ENCODE measurements at places on chromosomes 1 and 21.

DNA sequence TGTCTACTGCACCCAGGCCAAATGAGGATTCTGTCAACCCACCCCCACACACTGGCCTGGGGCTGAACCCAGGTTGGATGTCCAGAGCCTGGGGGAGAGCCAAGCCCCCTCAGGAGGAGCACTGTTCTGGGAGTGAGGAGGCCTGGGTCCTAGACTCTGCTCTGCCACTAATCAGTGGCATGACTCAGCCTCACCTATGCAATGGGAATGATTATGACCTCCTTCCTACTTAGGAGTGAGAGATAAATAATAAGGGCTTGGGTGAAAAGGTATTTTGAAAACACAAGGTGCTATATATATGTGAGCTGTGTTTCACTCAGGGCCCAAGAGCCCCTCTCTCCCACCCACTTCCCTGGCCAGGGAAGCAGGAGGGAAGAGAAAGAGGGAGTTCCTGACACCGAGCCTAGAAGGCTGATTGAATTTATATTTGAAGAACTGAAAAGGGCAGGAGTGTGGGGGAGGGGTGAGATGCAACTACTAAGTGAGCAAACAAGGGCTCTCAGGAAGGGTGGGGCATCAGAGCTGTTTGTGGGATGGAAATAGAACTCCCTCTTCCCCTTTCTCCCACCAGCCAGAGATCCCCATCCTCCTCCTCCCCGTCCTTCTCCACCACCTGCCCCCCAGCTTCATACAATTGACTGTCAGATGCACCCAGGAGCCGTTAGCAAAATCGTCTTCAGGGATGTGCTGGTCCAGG is 8.2 kb downstream of the IGSF9 start:
- DNase-seq: no peak

DNA sequence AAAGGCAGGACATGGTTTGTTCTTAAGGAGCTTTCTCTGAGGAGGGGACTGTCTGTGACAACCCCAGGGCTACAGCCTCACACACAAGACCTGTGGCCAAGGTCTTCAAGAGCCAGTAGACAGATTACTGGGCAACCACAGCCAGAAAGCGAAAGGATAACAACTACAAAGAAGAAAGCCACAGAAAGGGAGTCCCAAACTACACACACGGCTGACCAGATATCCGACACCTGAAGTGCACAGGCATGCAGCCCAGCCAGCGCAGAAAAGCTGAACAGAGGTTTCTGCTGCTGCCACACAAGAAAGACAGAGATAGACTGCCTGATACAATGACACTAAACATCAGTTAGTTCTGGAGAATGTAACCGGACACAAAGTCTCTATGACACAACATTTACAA is 21.4 kb upstream of the NADK start:
- DNase-seq: no peak

DNA sequence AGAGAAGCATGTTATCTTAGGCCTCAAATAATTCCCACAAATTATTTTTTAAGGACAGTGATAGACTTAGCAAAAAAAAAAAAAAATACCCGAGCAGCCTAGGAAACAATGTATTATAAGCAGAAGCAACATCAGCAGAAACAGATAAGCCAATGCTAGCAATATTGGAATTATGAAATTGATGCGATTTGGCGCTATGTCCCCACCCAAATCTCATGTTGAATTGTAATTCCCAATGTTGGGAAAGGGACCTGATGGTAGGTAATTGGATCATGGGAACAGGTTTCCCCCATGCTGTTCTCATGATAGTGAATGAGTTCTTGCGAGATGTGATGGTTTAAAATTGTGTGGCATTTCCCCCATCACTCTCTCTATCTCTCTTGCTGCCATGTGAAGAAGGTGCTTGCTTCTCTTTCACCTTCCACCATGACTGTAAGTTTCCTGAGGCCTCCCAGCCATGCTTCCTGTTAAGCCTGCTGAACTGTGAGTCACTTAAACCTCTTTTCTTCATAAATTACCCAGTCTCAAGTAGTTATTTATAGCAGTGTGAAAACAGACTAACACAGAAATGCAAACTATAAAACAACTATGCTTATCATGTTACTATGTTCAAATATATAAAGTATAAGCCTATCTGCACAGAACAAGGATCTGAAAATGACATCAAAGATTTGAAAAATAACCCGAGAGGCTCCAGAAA is 75.6 kb upstream of the HIVEP3 start:
- DNase-seq: no peak

DNA sequence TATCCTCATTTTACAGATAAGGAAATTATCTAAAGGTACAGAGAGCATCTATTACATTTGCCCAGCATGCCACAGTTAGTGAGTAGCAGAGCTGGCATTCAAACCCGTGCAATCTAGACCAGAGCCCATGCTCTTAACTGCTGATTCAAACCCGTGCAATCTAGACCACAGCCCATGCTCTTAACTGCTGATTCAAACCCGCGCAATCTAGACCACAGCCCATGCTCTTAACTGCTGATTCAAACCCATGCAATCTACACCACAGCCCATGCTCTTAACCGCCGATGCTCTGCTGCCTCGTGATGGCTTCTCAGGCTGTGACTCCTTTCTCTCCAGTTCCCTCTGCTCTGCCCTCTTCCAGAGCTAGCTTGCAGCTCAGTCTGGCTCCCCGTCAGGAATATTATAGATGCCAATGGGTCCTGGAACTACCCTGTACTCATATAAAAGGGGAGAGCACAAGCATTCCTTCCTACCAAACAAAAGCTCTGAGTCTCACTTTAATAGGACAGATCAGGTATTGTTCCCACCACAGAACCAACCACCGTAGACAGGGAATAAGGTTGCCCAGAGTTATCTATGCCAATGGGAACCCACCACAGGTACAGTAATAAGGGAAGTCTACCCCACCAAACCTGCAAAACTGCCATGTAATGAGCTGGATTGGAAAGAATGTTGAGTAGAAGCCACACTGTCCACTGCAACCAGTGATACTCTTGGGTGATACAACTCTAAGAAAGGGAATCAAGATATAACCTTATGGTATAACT is 78.4 kb downstream of the SMYD3 start:
- peak; percentile 99 for DNase-seq

DNA sequence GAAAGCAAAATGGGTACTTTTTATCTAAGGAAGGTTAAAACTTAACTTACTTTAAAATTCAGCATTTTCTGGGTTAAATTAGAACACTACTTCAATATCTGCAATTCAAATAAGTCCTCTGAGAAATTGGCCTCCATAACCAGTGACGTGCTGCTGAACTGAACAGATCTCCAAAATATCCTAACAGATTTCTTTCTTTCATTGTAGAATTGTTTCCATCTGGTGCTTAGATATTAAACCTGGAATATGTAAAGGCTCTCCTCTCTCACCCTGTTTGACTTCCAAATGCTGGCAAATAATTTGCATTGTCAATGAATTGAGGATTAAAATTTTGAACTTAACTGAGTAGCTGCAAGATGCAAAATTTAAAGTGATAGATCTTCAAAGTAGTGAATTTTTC is 316.9 kb upstream of the CXADR start:
- DNase-seq: no peak

DNA sequence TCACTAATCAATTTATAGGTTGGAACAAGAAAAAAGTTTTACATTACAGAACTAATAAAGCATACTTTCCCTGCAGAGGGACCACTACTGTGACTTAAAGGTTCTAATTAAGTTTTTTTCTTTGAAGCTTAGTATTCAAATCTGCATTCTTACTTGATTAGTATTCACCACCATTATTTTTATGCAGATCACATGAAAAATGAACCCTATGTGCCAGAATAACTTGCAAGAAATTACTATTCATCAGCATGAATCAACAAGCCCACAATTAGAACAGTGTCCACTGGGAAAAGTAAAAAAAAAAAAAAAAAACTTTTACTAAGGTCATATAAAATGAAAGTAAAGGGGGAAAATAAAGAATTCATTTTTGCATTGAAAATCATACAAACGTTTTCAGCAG is 90.8 kb downstream of the SMYD3 start:
- no peak for DNase-seq

- DNase-seq: no peak
Observed at GRCh38 chr1:80384959-80385358, 1378.4 kb upstream of the ADGRL4 start.

GRCh38 chr1:244801246-244801645 is 34.2 kb upstream of the COX20 start:
- peak; percentile 21 for DNase-seq

- DNase-seq: no peak
Observed at GRCh38 chr1:35854989-35855700, 27.9 kb upstream of the AGO1 start.

- DNase-seq: no peak
Observed at GRCh38 chr21:43972850-43973633, 39.1 kb upstream of the TRAPPC10 start.

DNA sequence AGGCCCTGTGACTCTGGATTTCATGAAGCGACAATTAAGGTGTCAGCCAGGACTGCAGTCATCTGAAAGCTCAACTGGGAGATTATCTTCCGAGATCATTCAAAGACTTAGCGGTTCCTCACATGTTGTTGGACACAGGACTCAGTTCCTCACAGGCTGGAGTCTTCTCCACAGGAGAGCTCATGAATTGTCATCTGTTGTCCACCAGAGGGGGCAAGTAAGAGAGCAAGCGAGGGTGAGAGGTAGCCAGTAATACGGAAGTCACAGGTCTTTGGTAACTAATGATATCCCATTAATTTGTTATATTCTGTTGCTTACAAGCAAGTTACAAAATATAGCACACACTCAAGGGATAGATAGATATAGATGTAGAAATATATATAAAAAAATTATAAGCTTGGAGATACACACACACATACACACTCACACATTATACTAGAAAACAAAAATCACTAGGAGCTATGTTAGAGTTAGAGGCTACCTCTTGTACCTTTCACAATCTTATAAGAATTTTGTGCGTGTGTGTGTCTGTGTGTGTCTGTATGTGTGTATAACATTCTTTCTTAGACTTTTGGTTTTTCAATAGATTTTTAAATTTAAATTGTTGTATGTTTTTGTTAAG is 1695.3 kb downstream of the BRINP3 start:
- peak; percentile 56 for DNase-seq

- DNase-seq: peak; percentile 50
Observed at GRCh38 chr1:211621447-211622198, 42.7 kb upstream of the SLC30A1 start.

DNA sequence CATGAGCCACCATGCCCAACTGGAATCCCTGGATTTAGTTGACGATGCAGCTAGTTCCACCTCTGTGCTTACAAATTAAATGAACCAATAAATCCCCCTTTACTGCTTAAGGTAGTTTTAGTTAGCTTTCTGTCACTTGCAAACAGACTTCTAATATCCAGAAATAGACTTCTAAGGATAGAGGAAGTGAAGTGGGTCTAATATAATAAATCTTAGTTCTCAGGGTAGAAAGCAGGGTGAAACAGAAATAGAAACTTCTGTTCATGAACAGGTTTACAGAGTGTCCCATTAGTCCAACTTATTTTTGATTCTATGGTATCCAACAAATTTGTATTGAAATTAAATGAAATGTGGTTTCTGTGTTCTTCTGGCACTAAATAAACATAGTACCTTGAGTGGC is 20.1 kb downstream of the BCAS2 start:
- no peak for DNase-seq

DNA sequence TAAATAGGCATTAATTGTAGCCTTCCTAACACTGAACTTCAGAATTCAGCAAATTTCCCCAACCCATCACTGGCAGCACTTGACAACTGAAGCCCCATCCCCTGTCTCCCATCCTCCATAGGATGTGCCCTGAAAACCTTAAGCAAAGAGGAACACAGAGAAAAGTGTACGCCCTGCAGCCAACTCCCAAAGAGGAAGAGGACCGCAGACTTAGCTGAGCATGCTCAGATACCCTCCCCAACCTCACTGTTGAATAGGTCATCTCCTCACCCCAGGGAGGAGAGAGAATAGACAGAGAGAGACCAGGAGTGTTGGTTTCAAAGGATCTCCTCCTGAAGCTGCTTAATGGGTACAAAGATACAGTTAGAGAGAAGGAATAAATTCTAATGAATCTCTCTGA is 50.5 kb downstream of the CD2 start:
- no peak for DNase-seq

GRCh38 chr1:6385488-6386191 is 7.9 kb downstream of the ACOT7 start:
- peak; percentile 83 for DNase-seq

GRCh38 chr1:91600431-91601337 is 100.0 kb downstream of the CDC7 start:
- DNase-seq: no peak

DNA sequence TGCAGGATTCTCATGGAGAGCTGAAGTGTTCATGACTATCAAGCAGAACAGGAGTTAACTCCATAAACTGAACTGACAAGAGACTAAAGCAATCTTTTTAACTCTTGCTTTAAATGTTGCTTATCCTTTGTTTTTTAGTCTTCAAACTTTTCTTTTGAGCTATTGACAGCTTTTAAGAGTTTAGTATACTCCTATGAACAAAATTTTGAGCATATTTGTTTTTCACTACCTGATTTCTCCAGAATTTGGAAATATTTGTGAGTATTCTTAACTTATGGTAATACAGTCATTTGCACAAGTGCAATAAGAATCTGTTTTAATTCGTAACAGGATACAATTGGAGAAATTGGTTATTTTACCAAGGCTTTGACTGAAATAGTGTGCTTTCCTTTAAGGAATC is 7.2 kb downstream of the DNAI4 start:
- no peak for DNase-seq

DNA sequence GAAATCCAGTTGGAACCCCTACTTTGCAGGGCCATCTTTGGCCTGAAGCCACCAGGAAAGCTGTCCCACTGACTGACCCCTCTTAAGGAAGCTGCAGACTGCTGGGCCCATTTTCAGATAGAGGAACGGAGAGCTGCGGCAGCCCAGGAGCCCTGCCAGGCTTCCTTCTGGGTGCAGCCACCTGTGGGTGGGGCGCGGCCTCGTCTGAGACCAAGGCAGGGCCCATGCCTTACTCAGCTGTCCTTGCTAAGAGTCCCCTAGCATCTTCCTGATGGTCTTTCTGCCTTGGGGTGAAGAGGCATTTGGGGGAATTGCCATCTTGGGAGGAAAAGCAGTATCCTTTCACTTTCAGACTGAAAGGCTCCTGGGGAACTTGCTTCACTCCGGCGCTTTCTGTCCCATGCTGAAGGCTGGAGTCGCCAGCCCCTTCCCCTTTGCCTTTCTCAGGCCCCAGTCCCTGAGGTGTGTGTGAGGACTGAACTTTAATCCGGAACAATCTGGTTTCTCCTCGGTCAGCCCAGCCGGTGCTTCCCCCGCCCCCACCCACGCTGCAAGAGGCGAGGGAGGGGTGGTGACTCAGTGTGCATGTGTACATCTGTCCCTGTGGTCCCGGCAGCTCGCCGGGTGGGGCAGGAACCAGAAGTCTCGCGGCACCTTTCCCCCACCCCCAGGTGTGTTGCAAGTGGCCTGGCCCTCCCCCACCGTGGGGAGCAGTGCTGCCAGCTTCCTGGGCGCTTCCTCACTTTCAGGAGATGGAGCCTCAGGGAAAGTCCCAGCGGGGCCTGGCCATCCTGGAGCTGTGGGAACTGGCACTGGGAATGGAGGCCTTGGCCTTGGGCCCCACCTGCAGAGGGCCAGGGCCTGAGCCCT is 5.1 kb downstream of the ZC3H12A start:
- peak; percentile 83 for DNase-seq

GRCh38 chr1:117698398-117699160 is 92.7 kb downstream of the TENT5C start:
- peak; percentile 82 for DNase-seq

GRCh38 chr1:201085902-201086735 is 26.1 kb downstream of the CACNA1S start:
- peak; percentile 44 for DNase-seq

- DNase-seq: no peak
Observed at GRCh38 chr21:25855576-25855975, 120.8 kb downstream of the GABPA start.
